ENCODE measurements at places on chromosomes 5 and 9.

DNA sequence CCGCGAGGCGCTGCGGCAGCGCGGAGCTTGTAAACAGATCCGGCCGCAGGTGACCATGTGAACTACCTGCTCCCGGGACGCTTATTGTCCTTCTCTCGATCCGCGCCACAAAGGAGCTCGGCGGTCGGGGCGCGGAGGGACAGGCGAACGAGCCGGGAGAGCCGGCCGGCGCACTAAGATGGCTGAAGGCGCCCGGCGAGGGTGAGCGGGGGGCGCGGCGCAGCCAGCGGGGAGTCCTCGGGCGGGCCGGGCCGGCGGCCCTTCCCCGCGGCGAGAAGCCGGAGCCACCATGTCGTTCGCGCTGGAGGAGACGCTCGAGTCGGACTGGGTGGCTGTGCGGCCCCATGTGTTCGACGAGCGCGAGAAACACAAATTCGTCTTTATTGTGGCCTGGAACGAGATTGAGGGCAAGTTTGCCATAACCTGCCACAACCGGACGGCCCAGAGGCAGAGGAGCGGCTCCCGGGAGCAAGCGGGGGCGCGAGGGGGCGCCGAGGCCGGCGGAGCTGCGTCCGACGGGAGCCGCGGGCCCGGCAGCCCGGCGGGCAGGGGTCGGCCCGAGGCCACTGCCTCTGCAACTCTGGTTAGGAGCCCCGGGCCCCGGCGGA is 535 bp downstream of the JMY start:
- peak; percentile 14 for DNase-seq

- DNase-seq = no peak
Measured at GRCh38 chr9:93090091-93090655, 5.8 kb upstream of the CARD19 start.

GRCh38 chr9:116686693-116687073 is 422 bp upstream of the TRIM32 start:
- no peak for DNase-seq

GRCh38 chr5:136998854-136999357 is 500.2 kb downstream of the SPOCK1 start:
- no peak for DNase-seq

GRCh38 chr9:128099231-128099931 is 28.1 kb downstream of the PTGES2 start:
- DNase-seq = no peak

DNA sequence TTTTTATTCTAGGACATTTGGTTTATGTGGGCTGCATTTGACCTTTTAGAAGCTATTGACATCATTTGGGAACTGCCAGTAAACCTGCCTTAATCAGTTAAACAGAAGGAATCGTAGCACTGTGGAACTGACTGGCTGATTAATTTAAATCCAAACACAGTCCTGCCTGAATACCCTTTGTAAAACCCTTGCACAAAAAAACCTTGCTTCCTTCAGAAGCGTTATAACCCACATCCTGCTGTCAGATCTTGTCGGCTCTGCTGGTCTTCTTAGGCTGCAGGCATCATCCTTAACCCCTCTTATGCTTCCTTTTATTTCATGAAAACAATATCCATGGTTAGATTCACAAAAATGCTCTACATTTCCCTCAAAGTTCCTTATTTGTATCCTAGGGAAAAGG is 46.3 kb downstream of the PAM start:
- no peak for DNase-seq

GRCh38 chr9:14302405-14302804 is 11.5 kb downstream of the NFIB start:
- DNase-seq = no peak
